ENCODE measurements at places on chromosomes 4 and X.

DNA sequence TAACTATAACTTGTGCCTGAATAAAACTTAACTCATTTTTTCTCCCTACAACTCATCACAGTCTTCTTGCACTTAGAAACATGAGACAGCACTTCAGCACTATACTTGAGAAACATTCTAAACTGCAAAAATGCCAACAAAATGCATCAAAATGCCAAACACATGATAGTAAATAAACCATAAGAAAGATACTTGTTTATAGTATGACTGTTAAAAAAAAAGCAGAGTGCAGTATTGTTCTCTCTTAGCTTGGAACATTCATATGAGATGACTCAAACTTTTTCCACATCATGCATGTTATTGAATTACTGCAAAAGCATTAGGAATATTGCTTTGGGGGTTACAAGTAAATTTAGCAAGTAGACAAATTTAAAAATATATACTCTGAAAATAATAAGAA is 135.7 kb upstream of the ANXA10 start:
- no peak for DNase-seq

DNA sequence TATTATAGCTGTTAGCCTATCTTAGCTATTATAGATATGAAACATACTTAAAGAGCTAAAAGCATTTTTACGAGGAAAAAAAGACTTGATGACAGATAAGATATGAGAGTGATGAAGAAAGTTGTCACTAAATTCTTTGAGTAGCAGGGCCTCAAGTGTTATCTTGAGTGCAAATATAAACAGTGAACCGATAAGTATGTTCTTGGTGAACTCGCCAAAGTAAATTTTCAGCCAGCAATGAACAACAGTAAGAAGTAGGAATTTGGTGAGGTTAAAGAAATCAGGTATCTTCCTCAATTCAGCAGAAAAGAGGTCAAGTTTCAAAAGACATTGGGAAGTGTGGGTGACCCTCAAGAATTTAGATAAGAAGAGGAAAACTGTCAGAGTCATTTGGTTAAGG is 471.8 kb upstream of the FTHL17 start:
- no peak for DNase-seq

DNA sequence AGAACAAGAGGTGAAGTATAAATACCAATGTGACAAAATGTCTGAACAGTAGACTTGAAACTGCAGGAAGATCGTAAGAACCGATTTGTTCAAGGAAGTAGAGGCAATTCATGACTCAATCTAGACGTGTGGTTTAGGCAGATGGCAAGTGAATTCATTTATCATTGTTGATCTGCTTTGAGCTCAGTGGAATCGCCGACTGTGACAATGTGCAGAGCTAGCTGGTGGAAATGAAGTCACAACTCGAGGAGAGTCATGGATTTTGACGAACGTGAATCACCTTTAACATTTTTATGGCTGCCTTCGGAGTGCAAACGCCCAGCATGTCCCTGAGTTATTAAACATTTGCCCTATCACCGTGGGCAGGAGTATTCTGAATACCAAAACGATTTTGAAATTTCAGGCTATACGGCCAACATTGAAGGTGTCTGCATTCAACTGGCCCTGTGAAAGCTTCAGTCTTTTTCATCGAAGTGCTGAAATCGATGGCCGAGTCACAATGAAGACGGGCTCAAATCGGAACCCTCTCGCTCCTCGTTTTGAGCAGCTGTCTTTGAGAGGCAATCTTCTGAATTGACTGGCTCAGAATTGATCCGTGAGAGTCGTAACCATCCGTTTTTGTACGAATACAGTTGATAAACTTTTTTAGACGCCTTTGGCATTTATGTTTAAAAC is 689 bp upstream of the OGT start:
- DNase-seq: no peak

GRCh38 chr4:181962321-181962720 is 280.9 kb upstream of the TENM3 start:
- no peak for DNase-seq

DNA sequence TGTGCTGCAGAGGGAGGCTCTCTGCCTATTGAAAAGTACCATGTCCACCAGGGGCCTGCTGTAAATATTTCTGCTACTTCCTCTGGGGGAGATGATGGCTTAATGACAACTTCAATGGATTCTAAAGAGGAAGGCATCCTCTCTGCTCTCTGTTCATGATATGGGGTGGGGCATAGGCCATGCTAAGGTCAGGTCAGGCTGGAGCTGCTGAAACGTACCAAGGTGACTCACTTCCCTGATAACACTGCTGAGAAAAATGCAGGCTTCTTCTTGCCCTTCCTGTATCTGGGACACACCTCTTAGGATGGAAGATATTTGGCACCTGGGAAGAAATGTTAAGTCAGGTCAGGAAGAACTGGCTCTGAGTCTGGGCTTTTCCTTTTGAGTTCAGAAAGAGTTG is 31.5 kb downstream of the HS3ST1 start:
- no peak for DNase-seq

GRCh38 chrX:109857584-109858228 is 124.6 kb upstream of the ACSL4 start:
- DNase-seq: no peak
